ENCODE measurements at places on chromosomes 4 and X. TPM values are rescaled to one million over a fixed set of nuclear protein-coding genes. Genes with fewer than 3 reads are reported as not detected.

Gene AMBN
- not detected for total RNA-seq

Gene MTNR1A
- not detected for total RNA-seq

Gene GDPD2
- 0.21 TPM for total RNA-seq

Gene PFKFB1
- total RNA-seq, result 0.25 TPM

Gene CC2D2A
- not detected for total RNA-seq

Gene DMRTC1B
- not detected for total RNA-seq

Gene ARHGEF38
- total RNA-seq, result not detected

Gene SH2D1A
- total RNA-seq, result 54.9 TPM

Gene TMEM154
- 10.3 TPM for total RNA-seq

All from activated T-helper 2 cell treated with anti-CD3 and anti-CD28 coated beads, Interferon-gamma antibody, Interleukin-2, Interleukin-4, amounts not matched to agents 10 μg/mL and 5 μg/mL and 100 μg/mL, durations not matched to agents 14 hours and 24 hours and 36 hours (primary cell).